ENCODE measurements at places on chromosomes 2 and 18.
A peak's percentile ranks its signal among the peaks of the same experiment; 100 is the strongest.

- no peak for DNase-seq
Measured at GRCh38 chr2:6941299-6942046, 24.3 kb downstream of the RNF144A start.

DNA sequence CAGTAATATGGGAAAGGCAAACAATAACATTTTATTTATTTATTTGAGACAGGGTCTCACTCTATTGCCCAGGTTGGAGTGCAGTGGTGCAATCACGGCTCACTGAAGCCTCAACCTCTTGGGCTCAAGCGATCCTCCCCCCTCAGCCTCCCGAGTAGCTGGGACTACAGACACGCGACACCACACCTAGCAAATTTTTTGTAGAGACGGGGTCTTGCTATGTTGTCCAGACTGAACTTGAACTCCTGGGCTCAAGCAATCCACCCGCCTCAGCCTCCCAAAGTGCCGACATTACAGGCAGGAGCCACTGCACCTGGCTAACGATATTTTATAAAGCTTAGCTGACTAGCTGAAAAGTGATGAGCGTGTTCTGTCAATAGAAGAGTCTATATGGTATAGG is 17.5 kb upstream of the PLEKHH2 start:
- DNase-seq, result no peak

GRCh38 chr2:216657086-216657855 is 24.1 kb downstream of the IGFBP2 start:
- no peak for DNase-seq

- no peak for DNase-seq
Measured at GRCh38 chr2:66445925-66446871, 11.3 kb downstream of the MEIS1 start.

DNA sequence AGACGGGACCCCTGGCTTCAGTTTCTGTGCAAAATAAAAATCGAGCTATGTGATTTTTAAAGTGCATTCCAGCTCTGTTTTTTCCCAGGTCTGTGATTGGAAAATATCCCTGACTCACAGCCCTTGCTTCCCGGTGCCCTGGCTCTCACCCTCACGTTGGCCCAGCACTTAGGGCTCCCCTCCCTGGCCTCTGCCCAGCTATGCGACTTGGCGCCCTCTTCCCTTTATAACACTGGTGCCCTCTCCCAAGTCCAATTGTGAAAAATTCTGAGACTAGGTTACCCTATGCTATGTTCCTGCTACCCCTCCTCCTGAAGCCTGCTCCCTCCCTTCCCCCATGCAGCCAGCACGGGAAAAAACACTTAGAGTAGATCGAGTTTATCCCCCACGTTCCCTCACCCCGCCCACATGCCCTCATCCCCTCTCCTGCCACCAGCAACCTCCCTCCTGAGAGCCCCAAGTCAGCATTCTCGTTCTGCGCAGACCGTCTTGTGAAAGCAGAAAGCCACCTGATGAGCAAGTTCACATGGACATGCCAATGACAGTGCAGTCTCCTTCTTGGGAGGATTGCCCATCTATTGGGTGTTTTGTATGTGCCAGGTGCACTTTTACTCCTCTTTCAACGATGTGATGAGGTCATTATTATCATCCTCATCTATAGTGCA is 228.8 kb downstream of the VAPA start:
- peak; percentile 26 for DNase-seq

DNA sequence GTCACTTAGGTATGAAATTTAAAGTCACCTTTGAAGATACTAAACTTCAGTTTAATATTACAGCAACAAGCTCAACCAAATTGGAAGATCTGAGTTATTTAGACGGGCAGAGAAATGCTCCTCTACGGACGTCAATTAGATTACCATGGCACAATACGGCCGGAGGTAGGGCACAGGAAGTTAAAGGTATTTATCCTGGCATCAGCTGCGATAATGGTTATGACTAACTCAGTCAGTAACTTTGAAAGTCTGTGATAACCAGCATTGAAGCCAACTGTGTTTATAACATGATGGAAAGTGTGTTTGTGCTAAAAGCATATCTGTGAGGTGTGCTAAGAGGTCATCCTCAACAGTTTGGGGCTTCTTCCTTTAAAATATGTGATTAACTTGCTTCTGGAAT is 117.3 kb downstream of the WDSUB1 start:
- DNase-seq, result no peak

DNA sequence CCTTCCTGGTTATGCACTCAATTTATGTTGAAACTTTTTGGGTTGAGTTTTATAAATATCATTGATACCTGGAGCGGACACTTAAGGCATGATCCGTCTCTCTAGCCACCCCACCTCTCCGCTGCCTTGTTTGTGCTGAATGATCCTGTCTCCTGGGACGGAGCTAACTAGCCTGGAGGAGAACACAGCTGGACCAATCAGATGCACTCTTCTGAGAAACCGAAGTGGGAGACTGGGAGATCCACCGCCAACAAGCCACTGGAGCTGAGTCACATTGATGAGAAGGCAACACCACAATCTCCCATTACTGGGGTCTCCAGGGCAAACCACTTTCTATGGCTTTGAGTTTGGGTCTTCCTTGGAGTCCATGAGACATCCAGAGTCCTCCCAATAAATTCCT is 29.3 kb downstream of the CYP26B1 start:
- no peak for DNase-seq

DNA sequence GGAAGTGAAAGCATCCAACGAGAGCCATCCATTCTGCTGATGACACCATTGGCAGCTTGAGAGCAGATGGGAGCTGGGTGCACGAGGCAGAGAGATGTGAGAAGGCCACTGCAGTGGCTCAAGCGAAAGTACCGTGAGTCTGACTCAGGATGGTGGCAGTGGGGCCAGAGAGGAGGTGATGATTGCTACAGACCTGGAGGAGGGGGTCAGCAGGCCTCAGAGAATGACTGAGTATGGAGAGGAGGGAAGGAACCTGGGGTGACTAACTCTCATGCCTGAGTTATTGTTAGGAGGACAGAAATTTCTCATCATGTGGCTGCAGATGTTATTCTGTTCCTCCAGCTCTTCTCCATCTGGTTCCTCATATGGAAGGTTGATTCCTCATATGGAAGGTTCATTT is 8.8 kb upstream of the ZBTB7C start:
- DNase-seq, result no peak

DNA sequence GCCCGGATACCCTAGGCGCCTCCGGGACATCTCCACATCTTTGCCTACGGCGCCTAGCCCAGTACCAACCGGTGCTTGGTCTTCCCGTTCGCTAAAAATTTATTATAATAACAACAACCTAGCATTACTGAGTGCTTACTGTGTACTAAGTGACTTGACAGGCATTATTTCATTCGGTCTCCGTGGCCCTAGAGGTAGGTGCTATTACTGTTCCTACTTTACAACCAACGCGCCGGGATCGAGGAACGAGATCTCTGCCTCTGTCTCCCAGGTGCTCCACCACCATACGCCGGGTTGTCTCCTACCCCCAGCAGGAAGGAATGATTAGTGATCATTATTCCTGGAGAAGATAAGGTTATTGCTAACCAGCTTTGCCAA is 657 bp upstream of the BIN1 start:
- DNase-seq, result peak; percentile 37

DNA sequence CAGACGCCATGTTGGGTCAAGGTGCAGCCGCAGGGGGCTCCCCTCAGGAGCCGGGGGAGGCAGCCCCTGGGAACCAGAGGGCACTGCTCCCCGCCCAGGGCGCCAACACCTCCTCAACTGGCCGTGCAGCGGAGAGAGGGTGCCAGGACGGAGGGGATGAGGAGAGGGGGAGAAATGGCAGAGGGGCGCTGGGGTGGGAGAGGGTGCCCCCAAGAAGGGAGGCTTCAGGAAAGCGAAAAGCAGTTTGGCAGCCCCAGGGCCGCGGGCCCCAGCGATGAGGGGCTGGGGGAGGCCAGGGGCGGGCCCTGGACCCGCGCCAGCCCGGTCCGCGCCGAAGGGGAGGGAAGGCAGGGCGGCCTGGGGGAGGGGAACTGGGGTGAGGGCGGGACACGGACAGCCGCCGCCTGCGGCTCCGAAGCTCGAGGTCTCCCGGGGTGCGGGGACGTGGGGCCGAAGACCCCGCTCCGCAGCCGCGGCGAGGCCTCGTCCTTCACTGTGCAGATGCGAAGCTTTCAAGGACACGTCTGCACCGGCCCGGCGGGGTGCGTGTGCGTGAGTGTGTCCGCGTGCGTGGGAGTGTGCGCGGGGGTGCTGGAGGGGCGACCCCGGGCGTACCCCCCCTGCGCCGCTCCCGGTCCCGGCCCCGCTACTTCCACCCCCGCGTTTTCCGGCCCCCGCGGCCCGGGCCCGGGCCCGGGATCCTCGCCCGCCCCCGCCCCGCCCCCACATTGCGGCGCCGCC is 1.4 kb downstream of the DNMT3A start:
- DNase-seq, result no peak

DNA sequence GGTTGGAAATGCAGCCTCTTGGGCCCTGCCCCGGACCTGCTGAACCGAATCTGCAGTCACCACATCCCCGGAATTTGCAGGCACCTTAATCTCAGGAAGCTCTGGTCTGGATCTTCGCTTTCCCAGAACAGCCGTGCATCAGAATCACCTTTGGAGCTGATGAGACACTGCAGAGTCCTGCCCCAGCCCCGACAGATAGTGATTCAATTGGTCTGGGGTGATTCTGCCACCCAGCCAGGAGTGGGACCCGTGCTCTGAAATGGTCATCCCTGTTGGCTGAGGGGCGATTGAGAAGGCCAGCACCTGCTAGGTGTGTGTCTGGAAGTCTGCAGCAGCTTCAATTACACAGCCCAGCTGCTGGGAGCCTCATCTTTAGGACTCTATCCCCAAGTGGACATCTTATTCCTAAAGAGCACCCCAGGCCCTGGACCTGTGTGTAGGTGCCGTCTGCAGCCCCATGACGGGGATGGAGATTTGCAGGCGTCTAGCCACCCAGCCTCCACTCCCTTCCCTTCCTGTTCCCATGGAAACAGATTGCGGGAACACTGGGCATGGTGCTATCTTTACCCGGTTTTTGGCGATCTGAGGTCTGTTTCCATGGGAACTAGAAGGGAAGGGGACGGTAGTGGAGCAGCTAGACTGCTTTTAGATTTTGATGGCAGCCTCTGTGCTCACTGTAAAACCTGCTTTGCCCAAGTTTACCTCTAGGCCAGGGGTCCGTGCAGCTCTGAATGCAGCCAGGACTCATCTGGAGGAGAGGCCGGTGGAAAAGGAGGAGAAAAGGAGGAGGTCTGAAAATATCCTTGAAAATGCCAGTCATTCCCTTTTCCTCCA is 156.1 kb downstream of the LDLRAD4 start:
- no peak for DNase-seq

- DNase-seq, result no peak
Measured at GRCh38 chr2:80938463-80938862, 633.9 kb upstream of the LRRTM1 start.

GRCh38 chr2:198374375-198375082 is 570.1 kb downstream of the PLCL1 start:
- peak; percentile 52 for DNase-seq

DNA sequence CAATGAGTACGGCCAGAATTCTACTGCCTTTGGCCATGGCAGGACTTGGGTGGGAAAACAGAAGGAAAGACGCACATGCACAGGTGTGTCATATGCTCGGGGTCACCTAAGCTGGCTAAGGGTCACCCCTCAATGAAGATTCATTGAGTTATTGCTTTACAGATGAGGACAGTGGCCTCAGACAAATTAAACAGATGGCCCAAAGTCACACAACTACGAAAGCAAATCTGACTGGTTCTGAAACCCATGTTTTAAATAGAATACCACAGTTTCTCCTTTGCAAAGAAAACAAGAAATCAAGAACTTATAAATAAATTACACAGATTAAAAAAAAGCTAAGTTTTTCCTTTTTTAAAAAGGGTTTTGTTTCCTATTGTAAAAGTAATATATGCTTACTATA is 70.5 kb downstream of the ID2 start:
- no peak for DNase-seq

DNA sequence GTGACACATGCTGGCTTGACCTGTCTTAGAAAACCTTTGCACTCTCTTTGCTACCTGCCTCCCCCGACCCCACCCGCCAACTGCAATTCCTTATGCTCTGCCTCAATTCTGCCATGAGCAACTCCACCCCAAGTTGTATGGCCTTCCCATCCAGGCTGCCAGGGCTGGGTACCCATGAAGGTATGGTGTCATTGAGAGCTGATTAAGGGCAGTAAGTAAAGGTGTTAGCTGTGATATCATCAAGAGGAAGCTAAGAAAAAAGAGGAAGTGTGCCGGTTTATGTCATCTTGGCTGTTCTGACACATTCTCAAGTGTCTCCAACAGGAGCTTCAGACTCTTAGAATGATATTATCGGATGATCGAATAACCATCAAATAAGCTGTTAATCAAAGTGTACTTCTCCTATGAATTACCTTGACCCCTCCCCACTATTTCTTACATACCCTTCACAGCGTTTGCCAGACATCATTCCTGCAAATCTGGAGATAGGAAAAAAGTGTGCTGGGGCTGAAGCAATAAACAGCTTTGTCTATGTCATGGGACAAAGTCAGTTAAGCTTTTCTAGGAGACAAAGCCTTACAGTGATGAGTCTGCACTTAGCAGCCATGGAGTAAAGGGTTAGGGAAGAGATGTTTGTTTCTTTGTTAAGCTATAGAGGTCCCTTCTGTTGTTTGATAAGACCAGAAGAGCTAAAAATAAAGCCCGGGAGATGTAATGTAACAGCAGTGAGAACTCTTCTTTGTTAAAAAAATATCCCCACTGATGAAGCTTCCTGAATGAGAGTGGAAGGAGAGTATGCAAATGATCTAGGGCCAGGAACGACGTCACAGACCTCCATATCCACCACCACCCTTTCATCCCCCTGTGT is 40.4 kb upstream of the SMAD2 start:
- DNase-seq, result no peak

GRCh38 chr2:200239216-200239615 is 67.3 kb upstream of the SPATS2L start:
- no peak for DNase-seq

DNA sequence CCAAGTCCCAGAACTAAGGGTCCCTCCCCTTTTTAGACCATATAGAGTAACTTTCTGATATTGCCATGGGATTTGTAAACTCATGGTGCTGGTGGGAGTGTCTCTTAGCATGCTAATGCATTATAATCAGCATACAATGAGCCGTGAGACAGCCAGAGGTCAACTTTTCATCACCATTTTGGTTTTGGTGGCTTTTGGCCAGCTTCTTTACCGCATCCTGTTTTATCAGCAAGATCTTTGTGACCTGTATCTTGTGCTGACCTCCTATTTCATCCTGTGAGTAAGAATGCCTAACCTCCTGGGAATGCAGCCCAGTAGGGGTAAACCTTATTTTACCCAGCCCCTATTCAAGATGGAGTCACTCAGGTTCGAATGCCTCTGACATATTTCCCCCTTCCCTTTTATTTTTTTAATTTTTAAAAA is 148.2 kb downstream of the PHLPP1 start:
- DNase-seq, result no peak

GRCh38 chr18:54830866-54831265 is 2.6 kb downstream of the RAB27B start:
- DNase-seq, result no peak

DNA sequence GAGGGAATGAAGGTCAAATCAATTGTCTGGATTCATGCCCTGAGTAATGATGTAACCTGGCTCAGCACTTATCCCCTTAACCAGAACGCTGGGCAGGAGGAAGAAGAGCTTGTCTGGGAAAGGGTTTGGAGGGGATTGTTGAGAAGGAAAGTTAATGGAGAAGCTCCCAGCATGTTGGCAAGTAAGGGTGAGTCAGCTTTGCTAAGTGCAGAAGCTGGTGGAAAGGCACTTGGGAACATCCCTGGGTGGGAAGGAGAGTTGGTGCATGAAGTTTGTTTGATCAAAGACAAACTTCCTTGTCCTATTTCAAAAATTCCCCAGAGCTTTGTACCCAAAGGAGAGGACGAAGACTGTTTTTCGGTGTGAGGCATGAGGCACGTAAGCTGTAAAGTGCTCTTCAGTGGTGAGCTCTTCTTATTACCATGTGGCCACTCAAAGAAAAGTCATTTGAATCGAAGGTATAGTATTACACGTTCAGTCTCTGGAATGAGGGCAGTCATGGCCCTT is 17.6 kb upstream of the DAW1 start:
- no peak for DNase-seq
